ENCODE measurements at places on chromosomes 2 and 18. TPM values are rescaled to one million over a fixed set of nuclear protein-coding genes. Genes with fewer than 3 reads are reported as not detected.

The GATA6 gene
- 89.3 TPM for total RNA-seq

The IKZF2 gene
- total RNA-seq, result 3.9 TPM

The RNU2-63P gene
- not detected for total RNA-seq

The RNF25 gene
- 36.0 TPM for total RNA-seq

GRCh38 chr2:97713296-97714083 lies at the start of gene ZAP70:
ZAP70 (plus strand) TSS chr2:97713576; CDS start chr2:97724037, 10,461 bp downstream.
- DNase-seq, result no peak

GRCh38 chr2:23620841-23621341 lies 235.9 kb downstream of the KLHL29 start:
- no peak for DNase-seq

- no peak for DNase-seq
Measured at GRCh38 chr18:23257137-23257536, 121.9 kb downstream of the CABLES1 start.

- DNase-seq, result no peak
Measured at GRCh38 chr2:231290321-231291015, 92.0 kb downstream of the ARMC9 start.

GRCh38 chr2:151063271-151063670 lies 198.4 kb downstream of the RBM43 start:
- no peak for DNase-seq

GRCh38 chr2:189267925-189268579 lies 88.5 kb upstream of the COL5A2 start:
- no peak for DNase-seq

DNA sequence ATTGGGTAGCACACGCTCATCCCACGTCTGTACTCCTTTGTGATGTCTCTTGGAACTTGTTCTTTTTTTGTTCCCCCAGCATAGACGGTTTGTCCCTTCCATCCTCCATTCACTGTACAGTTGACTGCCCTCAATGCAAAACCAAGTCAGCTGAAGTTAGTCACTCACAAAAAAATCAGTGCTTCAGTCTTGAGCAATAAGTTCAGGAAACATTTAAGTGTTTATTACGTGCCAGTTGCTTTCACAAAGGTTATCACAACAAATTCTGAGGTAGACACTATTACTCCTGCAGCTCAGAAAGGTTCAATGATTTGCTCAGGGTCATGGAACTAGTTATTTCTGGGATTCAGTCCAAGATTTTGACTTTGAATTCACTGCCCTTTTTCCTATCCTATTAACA lies 102.2 kb downstream of the PDE1A start:
- no peak for DNase-seq

- no peak for DNase-seq
Measured at GRCh38 chr2:160940271-160940670, 220.0 kb upstream of the TANK start.
